Activated naive CD4-positive, alpha-beta T cell treated with anti-CD3 and anti-CD28 coated beads, Interleukin-2, amount 50 U/mL, for 72 hours (primary cell): ENCODE measurements at places on chromosomes 7 and 10. TPM values are rescaled to one million over a fixed set of nuclear protein-coding genes. Genes with fewer than 3 reads are reported as not detected.

Gene MAPK8
- total RNA-seq: 41.3 TPM

Gene TAS2R41
- total RNA-seq: not detected

Gene PRLHR
- total RNA-seq: not detected

Gene PPP1R17
- total RNA-seq: not detected

Gene CARD11
- 83.3 TPM for total RNA-seq

Gene LDB3
- total RNA-seq: 0.05 TPM

Gene LIPN
- not detected for total RNA-seq

Gene EBF3
- not detected for total RNA-seq

Gene ZNF853
- total RNA-seq: 0.89 TPM

Gene ENKUR
- total RNA-seq: not detected

Gene VWDE
- 6.3 TPM for total RNA-seq

Gene GNAI1
- total RNA-seq: 3.6 TPM

Gene CPEB3
- total RNA-seq: 4.0 TPM

Gene NUDT13
- 0.18 TPM for total RNA-seq

Gene ITPRID1
- total RNA-seq: not detected

Gene NEBL
- total RNA-seq: 0.02 TPM

Gene OR9A4
- not detected for total RNA-seq

Gene RABGEF1
- 21.5 TPM for total RNA-seq

Gene FZD8
- total RNA-seq: 0.14 TPM

Gene TMEM236
- total RNA-seq: 0.18 TPM

Gene TAS2R39
- not detected for total RNA-seq

Gene EGFR
- not detected for total RNA-seq

Gene ADRA2A
- not detected for total RNA-seq
